ENCODE measurements at places on chromosomes 1 and 21.

DNA sequence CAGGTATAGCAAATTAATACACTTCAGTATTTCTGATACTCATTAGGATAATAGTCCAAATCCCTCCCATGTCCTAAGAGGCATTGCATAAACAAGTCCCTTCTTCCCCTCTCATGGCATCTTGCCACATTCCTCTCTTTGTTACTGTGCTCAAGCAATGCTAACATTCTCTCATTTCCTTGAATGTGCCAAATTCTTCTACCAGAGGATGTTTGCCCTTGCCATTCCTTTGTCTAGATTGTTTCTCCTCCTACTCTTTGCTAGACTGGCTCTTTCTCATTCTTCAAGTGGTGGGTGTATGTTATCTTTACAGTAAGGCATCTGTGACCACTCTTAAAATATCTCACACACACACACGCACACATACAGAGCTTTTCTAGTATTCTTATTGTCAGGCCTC, 621.0 kb upstream of the CXADR start:
- DNase-seq, result peak; percentile 12

- no peak for DNase-seq
Measured at GRCh38 chr1:111219557-111220286, 7.8 kb upstream of the CHI3L2 start.

- DNase-seq, result no peak
Measured at GRCh38 chr21:45736690-45737484, 93.4 kb downstream of the PCBP3 start.

DNA sequence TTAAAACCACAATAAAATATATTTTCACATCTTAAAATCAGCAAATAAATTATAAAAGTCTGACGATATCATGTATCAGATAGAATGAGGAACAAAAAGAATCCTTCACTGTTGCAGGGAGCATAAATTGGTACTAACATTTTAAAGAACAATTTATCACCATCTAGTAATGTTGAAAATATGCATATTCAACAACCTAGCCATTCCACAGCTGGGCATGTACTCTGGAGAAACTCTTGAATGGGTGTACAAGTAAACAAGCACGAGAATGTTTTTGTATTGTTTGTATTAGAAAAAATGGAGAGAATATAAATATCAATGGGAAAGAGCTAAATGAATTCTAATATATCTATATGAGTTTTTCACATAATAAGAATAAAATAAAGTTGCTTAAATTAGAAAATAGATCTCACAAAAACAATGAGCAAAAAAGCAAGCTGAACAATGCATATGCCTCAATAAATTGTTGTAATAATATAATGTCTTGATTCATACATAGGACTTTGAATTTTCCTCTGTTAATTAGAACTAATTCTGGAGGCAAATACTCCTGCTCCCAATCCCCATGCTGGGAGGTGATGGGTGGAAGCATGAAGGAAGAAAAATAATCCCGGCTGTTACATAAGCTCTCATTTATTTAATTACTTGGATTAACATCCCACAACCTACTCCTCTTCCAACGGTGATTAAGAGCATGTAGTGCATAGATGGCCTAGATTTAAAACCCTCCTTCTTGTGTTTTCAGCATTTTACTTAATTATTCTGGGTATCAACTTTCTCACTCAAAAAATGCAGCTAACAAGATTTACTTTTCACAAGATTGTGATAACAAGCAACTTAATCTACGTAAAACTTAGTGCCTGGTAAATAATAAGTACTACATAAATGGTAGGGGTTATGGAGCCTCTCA, 5.5 kb upstream of the FMO2 start:
- DNase-seq, result no peak

- no peak for DNase-seq
Measured at GRCh38 chr1:187153047-187153446, 324.3 kb downstream of the PLA2G4A start.

GRCh38 chr1:202591515-202591914, 118.7 kb downstream of the SYT2 start:
- DNase-seq, result no peak

DNA sequence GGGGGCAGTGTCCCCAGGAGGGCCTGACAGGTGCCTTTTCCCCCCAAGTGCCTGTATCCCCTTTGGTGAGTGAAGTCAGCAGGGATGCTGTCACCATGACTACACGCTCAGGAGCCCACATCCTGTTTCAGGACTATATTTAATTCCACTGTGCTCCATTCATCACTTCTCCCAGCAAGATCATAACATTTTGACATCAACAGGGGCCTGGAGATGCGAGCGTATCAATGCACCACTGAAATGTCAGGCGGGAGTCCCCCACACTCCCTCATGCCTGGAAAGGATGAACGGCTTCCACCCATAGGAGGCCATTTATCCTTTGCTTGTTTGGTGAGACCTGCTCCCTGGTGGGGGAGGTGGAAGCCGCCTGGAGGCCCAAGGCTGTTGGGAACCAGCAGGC, 119.1 kb downstream of the PTPRU start:
- DNase-seq, result no peak

GRCh38 chr1:89064632-89065031, 376 bp downstream of the GBP1 start:
- DNase-seq, result no peak

GRCh38 chr1:201468844-201469644, at the start of gene PHLDA3:
PHLDA3 (minus strand) TSS chr1:201469188; CDS start chr1:201468786, 402 bp downstream.
- DNase-seq, result peak; percentile 71

GRCh38 chr1:64488862-64489261, 18.9 kb downstream of the CACHD1 start:
- no peak for DNase-seq

DNA sequence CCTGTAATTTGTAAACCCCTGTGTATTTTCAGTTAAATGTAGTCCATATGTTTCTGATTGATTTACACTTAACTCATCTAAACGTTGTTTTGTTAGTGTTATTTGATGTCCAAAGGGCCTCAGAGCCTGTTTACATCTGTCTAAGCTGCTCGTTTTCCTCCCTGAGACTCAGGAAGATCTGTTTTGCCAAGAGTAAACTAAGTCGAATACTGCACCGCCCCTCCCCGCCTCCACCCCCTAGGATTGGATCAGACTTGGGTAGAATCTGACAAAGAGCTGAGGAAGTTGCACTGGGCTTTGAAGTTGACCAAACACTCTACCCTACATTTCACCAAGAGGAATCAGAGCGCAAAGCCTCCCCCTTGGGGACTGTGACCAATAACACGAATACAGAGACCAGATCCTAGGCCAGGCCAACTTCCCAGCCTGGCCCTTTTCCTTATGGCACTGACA, 206.9 kb upstream of the LMO4 start:
- no peak for DNase-seq

DNA sequence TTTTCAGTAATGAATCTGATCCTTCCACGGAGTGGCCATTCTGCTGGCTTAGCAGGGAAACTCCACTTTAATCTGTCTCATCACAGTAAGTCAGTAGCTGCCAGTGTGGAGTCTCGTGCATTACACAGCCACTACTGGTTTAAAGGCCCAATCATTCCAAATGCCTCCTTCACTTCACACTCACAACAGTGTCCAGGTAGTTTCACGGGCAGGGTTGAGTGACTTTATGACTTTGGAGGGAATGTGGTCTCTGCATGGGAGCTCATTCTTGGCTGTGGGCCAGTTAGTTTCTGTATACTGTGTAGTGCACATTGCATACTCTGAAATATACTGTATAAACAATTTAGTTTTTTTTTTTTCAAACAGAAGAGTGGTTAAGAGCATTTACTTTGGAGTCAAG, 34.6 kb upstream of the C1orf87 start:
- DNase-seq, result no peak

- no peak for DNase-seq
Measured at GRCh38 chr1:147811273-147811672, 50.9 kb upstream of the GJA5 start.

DNA sequence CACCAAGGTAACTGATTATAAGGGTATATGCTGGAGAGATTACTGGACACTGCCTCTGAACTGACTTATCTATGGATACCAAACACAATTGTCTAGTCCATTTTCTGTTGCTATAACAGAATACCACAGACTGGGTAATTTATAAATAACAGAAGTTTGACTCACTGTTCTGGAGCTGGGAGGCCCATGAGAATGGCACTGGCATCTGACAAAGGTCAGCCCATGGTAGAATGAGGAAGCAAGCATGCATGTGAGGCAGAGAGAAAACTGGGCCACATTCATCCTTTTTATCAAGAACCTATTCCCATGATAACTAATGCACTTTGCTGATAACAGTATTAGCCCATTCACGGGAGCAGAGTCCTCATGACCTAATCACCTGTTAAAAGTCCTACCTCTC, 37.4 kb downstream of the FCER1A start:
- DNase-seq, result peak; percentile 88

- peak; percentile 27 for DNase-seq
Measured at GRCh38 chr1:53781654-53782053, 42.7 kb upstream of the GLIS1 start.

- no peak for DNase-seq
Measured at GRCh38 chr1:118692143-118692542, 296.0 kb downstream of the TBX15 start.

DNA sequence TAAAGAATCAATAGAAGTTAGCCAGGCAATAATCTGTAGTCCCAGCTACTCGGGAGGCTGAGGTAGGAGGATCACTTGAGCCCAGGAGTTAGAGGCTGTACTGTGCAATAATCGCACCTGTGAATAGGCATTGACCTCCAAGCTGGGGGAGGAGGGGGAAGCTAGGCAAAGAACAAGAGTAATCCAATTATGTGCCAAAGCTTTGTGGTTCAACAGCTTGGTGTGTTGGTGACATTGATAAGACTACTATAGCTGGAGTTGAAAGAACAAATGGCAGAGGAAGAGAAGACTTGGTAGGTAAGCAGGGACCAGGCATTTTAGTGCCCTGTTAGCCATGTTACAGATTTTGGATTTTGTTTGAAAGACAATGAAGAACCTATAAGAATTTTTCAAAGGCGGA, 2.1 kb upstream of the TMCO2 start:
- no peak for DNase-seq

- DNase-seq, result no peak
Measured at GRCh38 chr1:50106095-50106761, 2.5 kb upstream of the ELAVL4 start.

GRCh38 chr21:43740497-43741156, 21.7 kb downstream of the PDXK start:
- peak; percentile 30 for DNase-seq

DNA sequence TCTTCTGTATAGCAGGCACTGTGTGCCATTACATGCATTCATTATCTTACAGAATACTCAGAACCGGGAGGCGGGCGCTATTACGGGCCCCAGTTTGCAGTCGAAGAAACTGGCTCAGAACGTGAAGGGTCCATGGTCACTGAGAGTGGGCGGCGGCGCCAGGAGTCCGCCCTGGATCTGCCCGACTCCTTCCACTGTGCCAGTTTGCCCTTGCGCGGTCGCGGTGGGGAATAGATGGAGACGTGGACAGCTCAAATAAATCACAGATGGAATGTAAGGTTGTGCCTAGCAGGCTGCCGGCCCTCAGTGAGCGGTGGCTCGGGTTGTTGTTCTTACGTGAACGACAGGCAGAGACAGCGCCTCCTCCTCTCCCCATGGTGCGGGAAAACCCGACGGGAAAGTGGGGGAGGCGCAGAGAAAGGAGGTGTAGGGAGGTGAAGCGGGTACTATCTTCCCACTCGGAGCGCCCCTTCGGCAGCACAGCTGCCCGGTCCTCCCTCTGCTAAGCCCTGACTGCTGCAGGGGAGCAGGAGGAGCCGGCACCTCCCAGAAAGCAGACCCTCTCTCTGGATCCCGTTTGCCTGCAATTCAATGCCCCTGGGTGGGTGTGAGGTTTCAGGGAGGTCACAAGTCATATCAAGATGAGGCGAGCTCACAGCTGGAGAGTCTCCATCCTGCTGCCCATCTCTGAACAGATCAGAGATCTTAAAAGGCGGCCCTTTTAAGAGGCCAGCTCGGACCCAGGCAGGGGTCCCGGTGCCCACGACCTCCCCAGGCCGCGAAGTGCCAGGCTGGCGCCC, 1.1 kb downstream of the COL9A2 start:
- DNase-seq, result no peak

DNA sequence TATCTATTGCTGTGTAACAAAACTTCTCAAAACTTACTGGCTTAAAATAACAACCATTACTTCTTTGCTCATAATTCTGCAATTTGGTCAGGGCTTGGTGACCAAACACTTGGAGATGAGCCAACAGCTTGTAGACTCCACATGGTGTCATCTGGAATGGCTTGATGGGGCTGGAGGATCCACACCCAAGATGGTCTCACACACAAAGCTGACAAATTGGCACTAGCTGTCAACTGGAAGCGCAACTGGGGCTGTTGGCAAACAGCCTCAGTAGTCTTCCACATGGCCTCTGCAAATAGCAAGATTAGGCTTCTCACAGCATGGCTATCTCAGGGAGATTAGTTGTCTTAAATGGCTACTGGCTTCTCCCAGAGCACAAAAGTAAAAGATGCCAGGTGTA, 27.1 kb upstream of the MTF2 start:
- DNase-seq, result no peak

- no peak for DNase-seq
Measured at GRCh38 chr1:246579818-246580217, 13.6 kb downstream of the CNST start.

DNA sequence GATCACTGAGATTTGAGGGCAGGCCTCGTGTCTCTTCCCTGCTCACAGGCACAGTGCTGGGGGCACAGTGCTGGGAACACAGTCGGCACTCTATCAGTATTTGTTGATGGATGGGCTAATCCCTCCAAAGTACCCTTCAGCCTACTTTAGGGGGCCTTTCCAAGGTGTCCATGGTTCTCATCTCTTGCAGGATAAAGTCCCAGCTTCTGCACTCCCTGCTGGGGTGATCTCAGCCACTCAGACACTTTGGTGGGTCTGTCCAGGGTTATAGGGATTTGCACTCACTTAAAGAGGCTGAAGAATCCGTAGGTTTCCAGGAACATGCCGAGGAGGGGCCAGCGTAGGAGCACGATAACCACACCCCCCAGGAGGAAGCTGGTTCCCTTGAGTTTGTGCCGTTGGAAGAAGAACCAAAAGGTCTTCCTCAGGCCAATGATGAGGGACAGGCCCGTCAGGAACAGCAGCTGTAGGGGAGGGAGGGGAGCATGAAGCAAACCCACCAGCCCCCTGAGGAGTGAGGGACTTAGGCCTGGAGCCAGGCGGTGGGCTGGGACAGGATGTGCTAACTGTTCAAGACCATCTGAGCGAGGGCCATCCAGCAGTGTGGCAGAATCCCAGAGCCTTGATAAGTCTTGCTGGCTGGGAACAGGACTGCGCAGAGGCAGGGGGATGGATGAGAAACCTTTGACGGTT, 5.2 kb upstream of the KISS1 start:
- DNase-seq, result no peak

GRCh38 chr1:94745742-94746141, 74.4 kb upstream of the SLC44A3 start:
- DNase-seq, result no peak

Measured in HFFc6 (cell line).